ENCODE measurements at places on chromosomes 5 and 9.

DNA sequence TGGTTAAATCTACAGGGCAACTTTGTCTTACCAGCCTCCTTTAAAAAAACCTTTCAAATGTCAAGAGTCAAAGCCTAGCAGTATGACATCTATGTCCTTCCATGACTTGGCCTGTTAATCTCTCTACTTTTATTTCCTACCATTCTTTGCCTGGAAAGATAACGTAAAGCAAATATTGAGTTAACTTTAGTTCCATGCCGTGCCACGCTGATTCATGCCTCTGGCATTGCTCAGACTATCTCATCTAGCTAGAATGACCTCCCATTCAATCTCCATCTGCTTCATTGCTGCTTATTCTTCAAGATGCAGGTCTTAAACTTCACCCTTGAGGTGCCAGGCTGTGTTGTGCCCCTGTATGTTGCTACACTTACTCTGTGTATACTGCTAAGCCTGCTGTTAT is 729.8 kb downstream of the EFNA5 start:
- peak; percentile 33 for DNase-seq

- peak; percentile 97 for DNase-seq
Observed at GRCh38 chr5:10288592-10289219, 19.0 kb downstream of the CMBL start.

DNA sequence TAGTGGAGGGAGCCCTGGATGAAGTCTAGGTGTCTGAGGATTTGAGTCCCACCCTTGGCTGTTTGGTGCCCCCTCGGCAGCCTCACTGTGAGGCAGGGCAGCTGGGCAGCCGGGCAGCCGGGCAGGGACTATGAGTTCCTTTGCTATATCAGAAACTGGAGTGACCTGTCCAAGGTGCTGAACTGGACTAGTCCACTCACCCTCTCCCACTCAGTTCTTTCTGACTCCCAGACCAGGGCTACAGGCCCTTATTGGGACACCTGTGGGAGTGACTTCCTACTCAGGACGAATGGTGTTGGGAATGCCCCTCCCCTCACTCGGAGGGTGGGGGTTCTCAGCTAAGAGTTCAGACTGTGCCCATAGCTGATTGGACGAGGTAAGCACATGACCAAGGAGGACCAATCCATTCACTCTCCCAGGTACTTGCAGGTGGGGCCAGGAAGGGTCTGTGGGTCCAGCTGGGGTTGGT is 34.1 kb upstream of the RAPGEF1 start:
- DNase-seq, result peak; percentile 45

- DNase-seq, result no peak
Observed at GRCh38 chr9:130845254-130845653, 10.2 kb downstream of the ABL1 start.

GRCh38 chr5:87074934-87075541 is 192.6 kb upstream of the RASA1 start:
- DNase-seq, result no peak

DNA sequence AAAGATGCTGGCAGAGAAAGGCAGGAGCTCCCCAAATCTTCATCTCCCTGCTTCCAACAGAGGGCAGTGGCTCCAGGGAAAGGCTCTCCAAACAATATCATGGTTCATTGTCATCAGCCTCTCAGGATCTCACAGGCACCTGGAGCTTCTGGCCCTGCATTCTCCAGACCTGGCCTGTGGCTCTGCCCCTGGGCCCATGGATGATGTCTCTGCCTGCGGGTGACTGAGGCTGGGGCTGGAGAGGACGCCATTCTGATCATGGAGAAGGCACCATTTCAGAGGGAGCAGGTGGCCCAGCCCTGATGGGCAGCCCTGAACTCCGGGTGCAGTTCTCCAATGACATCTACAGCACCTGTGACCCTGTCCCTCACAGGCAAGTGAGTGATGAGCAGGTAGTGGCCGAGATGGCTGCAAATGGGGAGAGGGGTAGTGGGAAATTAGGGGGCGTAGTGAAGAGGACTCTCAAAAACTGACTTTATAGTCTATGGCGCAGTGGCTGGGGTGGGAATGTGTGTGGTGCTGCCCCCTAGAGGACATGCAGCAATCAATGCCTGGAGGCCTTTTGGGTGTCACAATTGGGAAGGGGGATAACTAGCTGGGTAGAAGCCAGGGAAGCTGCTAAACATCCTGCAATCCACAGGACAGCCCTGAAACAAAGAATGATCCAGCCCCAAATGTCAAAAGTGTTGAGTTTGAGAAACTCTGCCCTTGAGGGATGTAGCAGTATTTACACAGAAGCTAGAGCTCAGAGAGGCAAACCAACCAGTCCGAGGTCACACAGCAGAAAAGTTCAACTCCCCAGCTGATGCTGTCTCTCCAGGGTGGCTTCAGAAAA is 3.2 kb downstream of the SH3PXD2B start:
- no peak for DNase-seq

- no peak for DNase-seq
Observed at GRCh38 chr5:76165711-76166374, 82.7 kb downstream of the SV2C start.

DNA sequence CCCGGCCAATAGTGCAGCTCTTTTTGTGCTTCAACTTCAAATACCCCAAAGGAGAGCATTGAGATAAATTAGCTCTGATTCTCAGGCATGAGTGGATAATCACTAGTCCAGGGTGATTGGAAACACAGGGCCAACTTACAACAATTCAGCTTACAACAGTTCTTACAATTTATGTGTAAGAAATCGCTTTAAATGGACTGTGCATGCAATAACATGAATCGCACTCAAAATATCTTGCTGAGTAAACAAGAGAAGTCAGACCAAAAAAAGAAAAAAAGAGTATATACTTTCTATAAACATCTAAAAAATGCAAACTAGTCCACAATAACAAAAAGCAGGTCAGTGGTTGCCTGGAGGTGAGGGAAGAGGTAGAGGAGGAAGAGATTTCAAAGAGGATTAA is 150.6 kb upstream of the EDIL3 start:
- peak; percentile 0 for DNase-seq

- DNase-seq, result no peak
Observed at GRCh38 chr5:134349463-134349862, 17.5 kb downstream of the CDKL3 start.

- DNase-seq, result peak; percentile 80
Observed at GRCh38 chr5:61051267-61051666, 106.3 kb downstream of the NDUFAF2 start.

GRCh38 chr9:110214090-110214489 is 6.1 kb upstream of the C9orf152 start:
- no peak for DNase-seq

GRCh38 chr9:127419348-127419747 is 4.8 kb upstream of the ZNF79 start:
- DNase-seq, result no peak

- DNase-seq, result no peak
Observed at GRCh38 chr9:112170968-112171367, 4.1 kb downstream of the SUSD1 start.

GRCh38 chr5:129912601-129913255 is 8.5 kb downstream of the CHSY3 start:
- DNase-seq, result no peak

- no peak for DNase-seq
Observed at GRCh38 chr9:108496846-108497245, 358.9 kb downstream of the ACTL7B start.

DNA sequence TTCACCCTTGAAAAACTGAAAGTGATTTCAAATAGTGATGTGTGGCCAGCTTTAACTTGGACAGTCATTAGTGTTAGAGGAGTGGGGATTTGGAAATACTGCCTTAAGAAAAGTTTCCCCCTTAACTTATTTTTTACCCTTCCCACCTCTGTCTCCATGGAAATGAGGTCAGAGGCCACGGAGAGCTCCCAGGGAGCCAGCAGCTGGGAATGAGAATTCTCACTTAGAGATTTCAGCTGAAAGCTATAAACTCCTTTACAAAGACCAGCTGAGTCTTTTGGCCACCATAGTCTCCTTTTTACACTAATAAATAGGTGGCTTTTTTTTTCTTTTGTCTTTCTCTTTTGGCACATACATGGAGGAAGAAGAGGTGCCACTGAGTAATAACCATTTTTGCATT is 45.7 kb upstream of the PIK3R1 start:
- DNase-seq, result no peak

DNA sequence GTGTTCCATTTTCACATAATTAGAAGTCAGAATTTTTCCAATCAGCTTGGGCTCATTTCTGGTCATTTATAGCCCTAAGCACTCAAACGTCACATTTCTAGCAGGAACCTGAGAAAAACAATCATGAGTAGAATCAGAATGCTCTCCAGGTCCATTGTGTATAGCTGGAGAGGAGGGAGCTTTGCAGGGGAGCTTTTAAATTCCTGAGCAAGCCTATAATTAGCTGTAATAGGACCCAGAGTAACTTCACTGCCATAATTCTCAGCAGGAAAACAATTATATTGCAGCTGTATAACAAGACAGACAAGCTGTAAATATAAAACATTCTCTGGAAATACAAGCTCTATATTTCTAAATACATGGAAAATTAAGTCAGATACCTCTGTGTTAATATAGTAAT is 637.6 kb upstream of the SGCD start:
- no peak for DNase-seq

DNA sequence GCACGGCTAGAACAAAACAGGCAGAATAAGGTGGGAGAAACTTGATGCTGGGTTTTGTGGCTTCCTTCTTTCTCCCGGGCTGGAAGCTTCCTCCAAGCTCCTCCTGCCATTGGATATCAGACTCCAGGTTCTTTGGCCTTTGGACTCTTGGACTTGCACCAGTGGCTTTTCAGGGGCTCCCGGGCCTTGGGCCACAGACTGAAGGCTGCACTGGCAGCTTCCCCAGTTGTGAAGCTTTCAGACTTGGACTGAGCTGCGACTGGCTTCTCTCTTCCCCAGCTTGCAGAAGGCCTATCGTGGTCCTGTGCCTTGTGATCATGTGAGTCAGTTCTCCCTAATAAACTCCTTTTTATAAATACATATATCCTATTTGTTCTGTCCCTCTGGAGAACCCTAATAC is 364.4 kb downstream of the DNAH5 start:
- no peak for DNase-seq

DNA sequence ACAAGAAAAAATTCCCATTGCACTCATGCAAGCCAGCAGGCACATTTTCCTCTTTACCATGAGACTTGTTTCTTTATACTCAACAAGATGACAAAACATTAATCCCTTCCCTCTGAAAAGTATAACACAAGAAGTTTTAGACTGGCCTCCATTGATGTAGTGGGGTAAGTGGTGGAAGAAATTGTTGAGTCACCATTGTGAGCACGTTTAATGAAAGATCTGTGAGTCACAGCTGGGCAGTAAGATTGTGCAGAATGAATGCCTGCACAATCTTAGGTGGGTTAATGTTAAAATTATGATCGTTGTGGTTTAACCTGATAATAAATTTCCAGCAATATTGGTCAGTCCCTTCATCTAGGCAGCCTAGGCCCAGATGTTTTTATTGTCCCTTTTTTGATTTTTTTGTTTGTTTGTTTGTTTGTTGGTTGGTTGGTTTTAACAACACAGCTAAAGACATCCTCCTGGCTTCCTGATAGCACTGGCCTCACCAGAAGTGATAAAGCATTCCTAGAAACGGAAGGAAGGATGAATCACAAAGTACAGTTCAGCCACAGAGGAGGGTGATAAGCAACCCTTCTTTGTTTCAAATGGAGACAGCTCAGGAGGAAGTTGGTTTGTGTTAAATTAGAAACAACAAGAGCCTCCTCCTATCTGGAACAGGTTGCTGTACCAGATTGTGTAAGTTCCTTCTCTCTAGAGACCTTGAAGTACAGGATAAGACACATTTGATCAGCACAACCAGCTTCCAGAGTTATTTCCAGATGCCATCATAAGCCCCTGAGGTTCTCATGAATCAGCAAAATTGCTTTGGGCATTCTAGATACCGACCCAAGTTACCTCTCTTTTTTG is 40.3 kb downstream of the SLC24A2 start:
- DNase-seq, result peak; percentile 34

DNA sequence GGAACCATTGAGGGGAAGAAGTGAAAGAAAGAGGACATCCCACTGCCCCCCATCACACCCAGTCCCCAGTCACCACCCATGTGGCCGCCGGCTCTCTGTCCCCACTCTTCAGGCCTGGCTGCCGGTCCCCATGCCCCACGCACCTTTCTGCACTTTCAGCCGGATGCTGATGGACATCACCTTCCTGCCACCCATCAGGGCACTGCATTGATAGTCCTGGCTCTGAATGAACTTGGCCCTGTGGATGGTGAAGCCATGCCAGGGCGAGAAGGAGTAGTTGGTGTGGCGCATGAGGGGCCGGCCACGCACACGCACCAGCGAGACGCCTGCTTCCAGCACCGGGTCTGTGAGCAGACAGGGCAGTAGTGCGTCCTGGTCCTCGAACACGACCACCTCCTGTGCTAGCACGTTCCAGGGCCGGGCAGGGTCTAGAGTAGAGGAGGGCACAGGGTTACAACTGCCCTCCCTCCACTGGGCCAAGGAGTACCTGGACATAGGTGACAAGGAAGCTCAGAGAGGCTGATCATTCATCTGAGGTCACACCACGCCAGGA is 6.4 kb downstream of the CSF1R start:
- no peak for DNase-seq

GRCh38 chr9:92183449-92183848 is 68.2 kb upstream of the SPTLC1 start:
- no peak for DNase-seq

DNA sequence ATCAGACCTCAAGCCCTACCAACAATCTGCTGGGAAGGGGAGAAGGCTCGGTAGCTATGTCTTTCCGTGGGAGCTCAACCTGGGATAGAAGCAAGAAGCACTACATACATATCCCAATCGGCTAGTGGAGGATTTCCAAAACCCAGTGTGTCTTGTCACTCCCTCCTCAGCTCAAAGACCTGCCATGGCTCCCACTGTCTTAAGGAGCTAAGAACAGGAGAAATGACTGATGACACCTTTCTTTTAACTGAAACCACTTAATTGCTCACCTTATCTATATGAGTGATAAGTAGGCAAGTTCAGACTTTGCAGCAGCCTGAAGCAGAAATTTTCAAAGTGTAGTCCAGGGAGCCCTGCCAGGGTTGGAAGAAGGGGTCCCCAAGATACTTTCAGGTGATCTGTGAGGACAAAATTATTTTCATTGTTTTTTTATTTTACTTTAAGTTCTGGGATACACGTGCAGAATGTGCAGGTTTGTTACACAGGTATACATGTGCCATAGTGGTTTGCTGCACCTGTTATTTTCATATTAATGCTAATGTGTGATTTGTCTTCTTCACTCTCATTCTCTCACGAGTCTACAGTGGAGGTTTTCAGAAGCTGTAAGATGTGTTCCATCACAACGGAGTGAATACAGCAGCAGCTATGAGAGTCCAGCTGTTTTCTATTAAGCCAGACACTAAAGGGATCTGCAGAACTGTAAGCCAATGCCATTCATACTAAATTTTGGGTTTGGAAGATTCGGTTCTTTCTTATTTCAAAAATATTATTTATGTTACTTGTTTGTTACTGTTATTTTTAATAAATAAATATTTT is 41.4 kb downstream of the PAX5 start:
- DNase-seq, result no peak

DNA sequence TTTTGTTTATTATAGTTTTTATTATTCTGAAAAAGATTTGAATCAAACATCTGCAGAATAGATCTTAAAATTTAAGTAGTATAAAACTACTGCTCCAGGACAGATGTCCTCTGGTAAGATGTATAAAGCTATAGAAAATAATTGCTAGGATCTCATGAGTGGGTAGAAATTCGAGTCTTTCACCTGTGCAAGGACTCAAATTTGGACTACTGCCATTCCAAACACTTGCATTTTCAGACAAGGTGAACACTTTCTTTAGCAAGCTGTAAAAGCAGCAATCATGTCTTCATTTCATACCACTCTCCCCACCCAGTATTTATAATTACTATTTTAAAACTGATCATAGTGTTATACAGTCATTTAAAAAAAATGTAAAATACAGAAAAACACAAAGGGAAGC is 20.7 kb downstream of the SKP2 start:
- DNase-seq, result no peak

GRCh38 chr5:140182803-140183367 is 7.9 kb downstream of the CYSTM1 start:
- peak; percentile 82 for DNase-seq

GRCh38 chr9:128323212-128323730 is 632 bp downstream of the COQ4 start:
- peak; percentile 26 for DNase-seq

Measured in renal cortical epithelial cell (primary cell).